ENCODE measurements at places on chromosomes 1 and 21.
A peak's percentile ranks its signal among the peaks of the same experiment; 100 is the strongest.

- no peak for DNase-seq
Measured at GRCh38 chr1:66652556-66652955, 99.7 kb upstream of the DYNLT5 start.

GRCh38 chr1:6351480-6352137 lies 42.0 kb downstream of the ACOT7 start:
- peak; percentile 92 for DNase-seq

DNA sequence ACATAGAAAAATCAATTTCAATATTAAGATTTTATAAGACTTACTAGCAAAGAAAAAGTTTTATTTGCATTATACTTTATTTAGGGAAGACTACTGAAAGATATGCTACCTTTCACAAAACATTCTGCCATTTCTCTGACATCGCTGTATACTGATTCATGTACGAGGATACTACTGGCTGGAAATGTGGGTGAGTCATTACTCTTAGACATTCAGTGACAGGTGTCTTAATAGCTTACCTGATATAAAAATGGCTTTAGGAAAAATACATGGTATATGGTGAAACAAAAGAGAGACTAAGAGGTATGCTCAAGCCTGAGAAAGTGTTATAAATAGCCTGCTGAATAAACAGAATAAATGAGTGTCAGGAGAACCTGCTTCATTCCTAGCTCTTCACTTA lies 73.0 kb upstream of the EXO1 start:
- DNase-seq = no peak

- DNase-seq = peak; percentile 64
Measured at GRCh38 chr1:162690672-162691434, 58.6 kb downstream of the DDR2 start.

- DNase-seq = no peak
Measured at GRCh38 chr1:109732390-109732881, 8.4 kb downstream of the GSTM3 start.

- DNase-seq = no peak
Measured at GRCh38 chr1:99601709-99602403, 44.1 kb upstream of the PALMD start.

DNA sequence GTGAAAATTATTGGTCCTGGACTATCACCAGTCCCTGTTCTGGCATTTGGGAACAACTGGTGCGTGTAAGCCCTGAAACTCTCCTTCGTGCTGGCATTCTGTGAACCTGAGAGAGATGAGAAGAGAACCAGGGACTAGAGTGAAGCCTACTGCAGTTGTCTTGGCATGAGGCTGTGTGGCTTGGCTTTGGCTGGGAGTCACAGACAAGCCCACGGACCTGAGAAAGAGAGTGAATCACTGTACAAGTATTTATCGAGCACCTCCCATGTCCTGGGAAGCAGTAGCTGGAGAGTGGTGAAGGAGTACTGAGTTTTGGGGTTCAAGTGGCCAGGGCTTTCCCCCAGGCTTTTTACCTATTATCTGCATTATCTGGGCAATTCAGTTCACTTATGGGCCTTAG lies 63.3 kb downstream of the FGGY start:
- DNase-seq = peak; percentile 68

- no peak for DNase-seq
Measured at GRCh38 chr1:212430955-212431394, 1.7 kb upstream of the NENF start.

DNA sequence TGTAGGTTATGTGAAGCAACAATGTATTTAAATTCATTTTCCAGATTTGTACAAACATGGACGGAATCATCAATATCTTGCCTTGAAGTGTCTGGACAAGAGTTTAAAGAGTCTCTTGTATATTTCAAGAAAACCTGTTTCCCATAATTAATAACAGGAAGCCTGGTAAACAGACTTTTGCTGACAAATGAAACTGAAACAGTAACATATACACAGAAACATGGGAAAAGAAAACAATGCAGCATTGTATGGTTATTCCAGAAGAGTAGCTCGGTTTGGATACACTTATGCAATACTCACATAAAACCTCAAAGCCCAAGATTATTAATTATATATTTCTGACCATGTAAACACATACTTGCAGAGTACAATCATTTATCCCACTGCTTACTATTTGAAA lies 265.5 kb downstream of the PTPRC start:
- DNase-seq = no peak

GRCh38 chr1:48245106-48245505 lies 22.6 kb downstream of the SLC5A9 start:
- DNase-seq = peak; percentile 44

- no peak for DNase-seq
Measured at GRCh38 chr1:63789856-63790605, 16.2 kb downstream of the ROR1 start.

- no peak for DNase-seq
Measured at GRCh38 chr1:163013826-163014600, 55.1 kb upstream of the RGS4 start.

DNA sequence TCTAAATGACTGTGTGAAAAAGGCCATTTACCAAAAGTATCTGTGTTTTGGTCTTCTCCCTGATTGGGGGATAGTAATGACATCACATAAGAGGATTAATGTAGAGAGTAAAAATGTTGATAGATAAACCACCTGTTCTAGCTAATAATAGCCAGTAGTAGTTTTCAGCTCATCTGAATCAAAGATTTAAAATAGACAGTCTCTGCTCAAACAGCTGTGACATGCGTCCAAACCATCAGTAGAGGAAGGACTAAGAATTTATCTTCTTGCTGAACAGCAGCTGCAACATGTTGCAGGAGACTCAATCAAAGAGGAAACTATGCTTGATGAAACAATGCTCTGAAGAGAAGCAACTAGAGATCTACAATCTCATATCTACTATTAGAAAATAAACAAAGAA lies 21.4 kb downstream of the TMPRSS15 start:
- DNase-seq = no peak

DNA sequence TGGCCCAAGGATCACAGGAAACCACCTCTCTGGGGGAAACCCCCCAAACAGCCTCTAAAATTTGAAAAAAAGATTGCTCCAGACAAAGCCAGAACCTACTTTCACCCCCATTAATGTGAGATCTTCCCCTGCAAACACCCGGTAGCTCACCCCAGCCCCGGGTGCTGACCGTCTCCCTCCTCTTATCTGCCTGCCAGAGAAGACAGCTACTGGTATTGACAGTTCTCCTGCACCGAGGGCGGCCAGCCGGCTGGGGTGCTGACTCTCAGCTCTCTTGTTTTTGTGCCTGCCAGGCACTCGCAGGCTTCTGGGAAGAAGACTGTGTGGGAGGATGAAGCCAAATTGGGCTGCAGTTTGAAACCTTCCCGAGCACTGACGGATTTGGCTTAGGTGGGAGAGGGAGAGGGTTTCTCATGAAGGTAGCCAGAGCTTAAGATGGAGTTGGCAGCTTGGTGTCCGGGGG lies 48.2 kb downstream of the RASSF5 start:
- DNase-seq = peak; percentile 57

GRCh38 chr1:201346337-201346939 lies 31.0 kb downstream of the TNNT2 start:
- DNase-seq = peak; percentile 64

GRCh38 chr1:233337505-233337904 lies 10.0 kb downstream of the MAP3K21 start:
- no peak for DNase-seq

GRCh38 chr1:54710841-54711240 lies 4.8 kb upstream of the TTC4 start:
- no peak for DNase-seq

GRCh38 chr21:31136891-31137290 lies 98.6 kb upstream of the KRTAP19-8 start:
- peak; percentile 58 for DNase-seq

GRCh38 chr1:62361431-62361830 lies 42.2 kb upstream of the KANK4 start:
- no peak for DNase-seq

GRCh38 chr1:42335809-42336518 lies 929 bp upstream of the FOXJ3 start:
- no peak for DNase-seq

DNA sequence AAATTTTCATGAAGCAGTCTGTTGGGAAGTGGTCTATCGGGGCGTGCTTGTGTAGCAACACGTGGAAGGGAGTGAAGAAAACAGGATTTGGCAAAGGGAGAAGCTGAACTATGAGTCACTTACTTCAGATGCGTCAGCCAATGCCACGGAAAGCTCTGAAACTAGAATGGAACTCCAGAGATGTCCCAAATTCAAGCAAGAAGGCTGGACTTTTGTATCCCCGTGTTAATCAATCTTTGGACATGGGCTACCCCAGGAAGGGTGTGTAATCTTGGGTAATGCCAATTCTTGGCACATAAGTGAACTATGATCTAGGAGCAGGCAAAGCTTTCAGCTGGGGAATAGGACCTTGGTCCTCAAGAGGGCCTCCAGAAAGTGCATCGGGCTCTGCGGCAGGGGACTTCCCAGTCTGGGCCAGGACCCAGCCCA lies 102.6 kb downstream of the ADSS2 start:
- DNase-seq = peak; percentile 20

DNA sequence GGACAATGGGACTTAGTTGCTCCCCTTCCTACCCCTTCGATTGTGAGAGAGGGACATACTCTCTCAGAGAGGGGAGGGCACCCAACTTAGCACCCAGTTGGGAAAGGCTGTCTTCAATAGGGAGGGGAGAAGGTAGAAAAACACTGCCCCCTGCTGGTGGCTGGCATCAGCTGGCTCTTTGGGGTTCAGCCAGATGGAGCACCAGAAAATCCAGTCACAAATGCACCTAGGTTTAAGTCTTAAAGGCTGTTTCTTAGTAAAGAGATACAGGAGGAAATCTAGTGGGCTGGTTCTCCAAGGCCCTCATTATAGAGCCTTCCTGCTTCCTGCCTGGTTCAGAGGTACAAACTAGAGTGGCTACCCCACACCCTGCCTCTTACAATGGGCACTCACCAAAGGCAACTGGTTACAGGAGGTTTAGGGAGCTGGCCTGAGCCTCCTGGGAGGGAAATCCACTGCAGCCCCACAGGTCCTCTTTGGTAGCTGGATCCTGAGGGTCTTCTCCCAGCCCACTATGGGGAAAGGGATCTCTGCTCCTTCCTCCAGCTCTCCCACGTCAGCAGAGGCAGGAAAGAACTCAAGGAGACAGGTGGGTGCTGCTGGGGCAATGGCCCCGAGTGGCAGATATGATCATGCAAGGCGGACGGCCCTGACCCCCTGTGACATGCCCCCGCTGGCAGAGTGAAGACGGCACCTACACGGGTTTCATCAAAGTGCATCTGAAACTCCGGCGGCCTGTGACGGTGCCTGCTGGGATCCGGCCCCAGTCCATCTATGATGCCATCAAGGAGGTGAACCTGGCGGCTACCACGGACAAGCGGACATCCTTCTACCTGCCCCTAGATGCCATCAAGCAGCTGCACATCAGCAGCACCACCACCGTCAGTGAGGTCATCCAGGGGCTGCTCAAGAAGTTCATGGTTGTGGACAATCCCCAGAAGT lies 28.3 kb downstream of the EIF2D start:
- peak; percentile 85 for DNase-seq

DNA sequence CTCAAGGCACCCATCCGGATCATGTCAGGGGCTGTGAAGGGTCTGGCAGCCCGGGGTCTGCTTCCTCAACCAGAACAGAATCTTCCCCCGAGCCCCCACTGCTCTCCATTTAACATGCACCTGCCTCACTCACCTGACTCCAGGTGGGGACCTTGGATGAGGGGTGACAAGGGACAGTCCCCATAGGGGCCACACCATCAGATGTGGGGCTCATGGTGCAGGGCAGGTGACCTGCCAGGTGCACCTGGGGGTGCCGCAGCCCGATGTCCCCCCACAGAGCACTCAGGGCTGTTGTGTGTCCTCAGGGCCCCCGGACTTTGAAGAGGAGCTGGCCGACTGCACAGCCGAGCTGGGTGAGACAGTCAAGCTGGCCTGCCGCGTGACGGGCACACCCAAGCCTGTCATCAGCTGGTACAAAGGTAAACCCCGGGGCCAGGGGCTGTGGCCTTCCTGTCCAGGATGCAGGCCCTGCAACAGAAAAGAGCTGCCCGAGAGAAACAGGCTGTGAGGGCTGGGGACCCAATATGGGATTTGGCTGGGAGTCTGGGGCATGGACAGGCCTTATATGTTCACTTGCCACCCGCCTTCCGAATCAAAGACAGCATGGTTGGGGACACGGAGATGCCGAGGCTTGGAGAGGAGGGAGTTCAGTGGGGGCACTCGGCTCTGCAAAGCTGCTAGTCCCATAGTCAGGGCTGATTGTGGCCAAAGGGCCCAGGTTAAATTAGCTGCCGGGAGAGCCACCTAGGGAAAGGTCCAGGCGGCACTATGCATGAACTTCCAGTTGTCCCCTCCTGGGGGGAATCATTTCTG lies 64.6 kb downstream of the TRIM11 start:
- peak; percentile 21 for DNase-seq

- DNase-seq = no peak
Measured at GRCh38 chr1:11598461-11598860, 55.8 kb downstream of the FBXO2 start.

DNA sequence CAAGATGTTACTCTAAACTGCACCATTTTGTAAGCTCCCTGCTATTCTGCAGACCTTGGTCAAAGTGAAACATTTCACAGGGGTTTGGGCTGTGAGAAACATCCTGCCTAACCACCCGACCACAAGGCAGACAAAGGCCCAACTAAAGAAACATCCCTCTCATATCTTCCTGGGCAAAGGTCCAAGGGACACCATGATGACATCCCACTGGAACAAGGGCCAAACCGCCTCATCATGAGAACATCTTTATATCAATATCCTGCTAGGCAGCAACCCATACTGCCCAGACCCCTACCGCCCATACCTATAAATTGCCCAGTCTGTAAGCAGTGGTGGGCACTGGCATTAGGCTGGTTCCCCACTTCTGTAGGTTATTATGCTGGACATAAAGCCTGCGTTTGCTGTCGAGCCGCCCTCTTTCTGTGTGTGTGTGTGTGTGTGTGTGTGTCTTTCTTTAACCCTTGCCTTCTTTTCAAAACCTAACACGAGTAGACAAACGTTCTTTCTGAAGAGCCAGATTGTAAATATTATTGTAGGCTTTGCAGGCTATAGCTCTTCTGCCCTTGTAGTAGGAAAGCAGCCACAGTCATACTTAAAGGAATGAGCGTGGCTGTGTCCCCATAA lies 1.0 kb upstream of the PPIE start:
- no peak for DNase-seq

DNA sequence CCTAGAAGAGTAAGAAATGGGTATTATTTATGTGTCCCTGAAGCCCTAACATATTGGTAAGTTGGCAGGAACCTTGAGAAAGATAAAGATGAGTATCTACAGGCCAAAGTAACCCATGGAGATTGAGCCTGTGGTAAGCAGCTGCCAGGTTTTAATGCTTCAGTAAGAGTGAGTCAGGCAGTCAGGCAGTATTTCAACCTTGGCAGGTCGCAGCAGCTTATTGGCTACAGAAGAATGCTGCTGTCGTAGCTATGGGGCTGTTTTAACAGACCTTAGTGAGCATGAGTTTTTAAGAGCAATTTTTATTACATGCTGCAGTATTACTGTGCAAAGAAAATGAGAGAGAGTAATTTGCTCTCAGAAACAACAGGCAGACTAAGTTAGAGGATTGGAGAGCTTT lies 10.3 kb upstream of the SLC30A10 start:
- DNase-seq = peak; percentile 65

GRCh38 chr1:90850181-90850897 lies 133.2 kb upstream of the BARHL2 start:
- peak; percentile 54 for DNase-seq

All from adrenal gland (tissue), 19 donors.